ENCODE measurements at places on chromosomes 11 and 22.

DNA sequence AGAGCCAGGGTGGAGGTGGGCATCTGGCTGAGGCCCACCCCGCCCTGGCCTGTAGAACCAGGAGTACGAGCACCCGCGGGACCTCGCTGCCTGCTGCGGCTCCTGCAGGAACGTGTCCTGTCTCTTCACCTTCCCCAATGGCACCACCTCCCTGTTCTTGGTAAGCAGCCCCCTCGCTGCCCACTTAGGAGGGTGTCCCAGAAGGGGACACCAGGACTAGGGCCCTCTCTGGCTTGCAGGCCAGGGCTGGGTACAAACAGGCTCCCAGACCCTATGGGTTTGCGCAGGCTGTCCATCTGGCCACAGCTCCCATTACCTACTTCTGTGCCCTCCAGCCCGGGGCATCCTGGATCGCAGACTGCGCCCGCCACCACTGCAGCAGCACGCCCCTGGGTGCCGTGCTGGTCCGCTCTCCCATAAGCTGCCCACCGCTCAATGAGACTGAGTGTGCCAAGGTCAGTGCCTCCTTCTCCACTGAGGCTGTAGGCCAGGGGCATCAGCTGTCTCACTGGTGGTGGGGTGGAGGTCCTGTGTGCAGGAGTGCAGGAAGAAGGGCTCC is 77.5 kb upstream of the MYOD1 start:
- no peak for DNase-seq

DNA sequence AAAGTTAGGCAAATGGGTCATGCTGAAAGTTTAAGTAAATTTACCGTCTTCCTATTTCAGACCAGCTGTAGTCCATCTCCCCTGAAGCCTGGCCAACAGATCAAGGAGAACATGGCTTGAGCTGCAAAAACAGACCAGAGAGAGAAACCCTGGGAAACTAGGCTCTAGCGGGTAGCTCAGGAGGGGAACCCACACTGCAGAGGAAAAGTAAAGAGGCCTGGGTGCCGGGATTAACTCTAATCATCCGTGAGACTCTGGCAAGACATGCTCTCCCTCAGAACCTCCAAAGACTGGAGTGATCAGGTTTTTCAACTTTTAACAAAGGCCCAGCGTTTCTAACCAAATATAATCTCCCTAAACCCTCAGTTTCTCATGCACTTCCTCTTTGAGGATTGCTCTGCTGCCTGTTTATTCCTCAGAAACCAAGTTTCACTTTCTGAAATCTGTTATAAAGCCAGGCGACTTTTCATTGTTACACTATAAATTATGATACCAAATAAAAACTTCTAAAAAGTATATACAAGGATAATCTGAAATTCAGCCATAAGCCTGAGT is 67.5 kb downstream of the GAB2 start:
- no peak for DNase-seq

DNA sequence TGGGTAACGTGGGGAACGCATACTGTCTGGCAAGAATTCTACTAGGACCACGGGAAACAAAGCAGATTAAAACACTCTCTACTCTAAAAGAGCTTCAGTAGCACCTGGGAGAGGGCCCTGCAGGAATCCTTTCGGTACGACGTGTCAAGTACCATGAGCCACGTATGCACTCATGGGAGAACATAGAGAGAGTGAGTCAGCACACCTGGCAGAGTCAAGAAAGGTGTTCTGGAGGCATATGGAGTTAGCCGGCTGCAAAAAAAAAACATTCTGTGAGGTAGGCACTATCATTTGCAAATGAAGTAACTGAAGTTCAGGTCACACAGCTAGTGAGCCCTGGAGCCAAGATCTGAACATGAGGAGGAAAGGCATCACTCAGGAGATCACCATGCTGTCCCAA is 71.1 kb upstream of the BID start:
- DNase-seq, result no peak

GRCh38 chr22:23397613-23398567 is 182.2 kb downstream of the IGLL1 start:
- DNase-seq, result no peak

- DNase-seq, result no peak
Measured at GRCh38 chr22:35938226-35938625, 90.4 kb downstream of the RBFOX2 start.

- DNase-seq, result no peak
Measured at GRCh38 chr11:82225930-82226329, 507.7 kb downstream of the FAM181B start.

DNA sequence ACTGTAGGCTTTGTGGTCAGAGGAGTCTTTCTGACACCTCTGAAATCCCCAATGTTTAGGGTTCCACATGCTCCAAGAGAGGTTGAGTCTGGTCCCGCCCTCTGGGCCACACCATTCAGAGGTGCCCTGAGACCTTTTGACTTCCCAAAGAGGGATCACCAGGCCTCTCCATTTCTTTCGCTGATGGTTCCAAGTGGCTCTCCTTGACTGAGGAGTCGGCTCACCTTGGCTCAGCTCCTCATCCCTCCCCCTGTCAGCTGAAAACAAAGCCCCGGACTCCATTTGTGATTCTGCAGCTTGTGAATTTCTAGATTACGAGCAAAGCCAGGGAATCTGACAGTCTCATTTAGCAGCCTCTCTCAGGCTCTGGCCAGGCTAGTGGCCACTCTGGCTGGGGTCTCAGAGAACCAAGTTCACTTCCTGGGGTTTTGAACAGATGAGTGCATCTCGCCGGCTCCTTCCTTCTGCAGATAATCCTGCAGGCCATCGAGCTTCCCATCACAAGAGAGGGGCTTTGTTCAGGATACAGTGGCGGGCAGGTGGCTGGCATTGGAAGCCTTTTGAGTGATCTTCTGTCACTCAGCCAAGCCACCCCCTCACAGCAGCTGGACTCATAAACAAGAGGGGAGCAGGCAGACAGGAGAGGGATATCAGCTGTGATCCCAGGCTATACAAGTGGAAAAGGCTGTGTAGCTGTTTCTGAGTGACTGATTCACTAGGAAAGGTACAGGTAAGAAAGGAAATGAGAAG is 102.9 kb downstream of the TRIM29 start:
- no peak for DNase-seq

DNA sequence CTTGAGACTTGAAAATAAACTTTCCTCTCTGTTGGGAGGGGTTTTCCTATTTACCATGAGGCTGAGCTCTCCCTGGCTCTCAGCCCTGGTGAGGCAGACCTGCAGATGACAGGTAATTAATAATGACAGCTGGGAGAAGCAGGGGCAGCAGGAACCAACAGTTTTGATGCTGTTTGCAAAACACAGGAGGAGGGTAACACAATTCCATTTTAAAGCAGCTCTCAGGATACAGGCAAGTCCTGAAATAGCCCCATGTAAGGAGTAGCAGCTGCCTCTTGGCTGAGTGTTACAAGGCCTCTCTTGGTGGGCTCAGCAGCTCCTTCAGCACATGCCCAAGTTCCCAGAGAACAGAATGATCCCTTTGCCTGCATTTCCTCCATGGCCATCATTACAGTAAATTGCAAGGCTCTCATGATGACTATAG is 13.3 kb downstream of the PARVA start:
- no peak for DNase-seq

GRCh38 chr11:71252269-71252769 is at the start of gene SHANK2:
Gene SHANK2, minus strand, starts transcription at chr11:71252577. Its CDS starts 105,251 bp downstream, at chr11:71147326.
- no peak for DNase-seq

DNA sequence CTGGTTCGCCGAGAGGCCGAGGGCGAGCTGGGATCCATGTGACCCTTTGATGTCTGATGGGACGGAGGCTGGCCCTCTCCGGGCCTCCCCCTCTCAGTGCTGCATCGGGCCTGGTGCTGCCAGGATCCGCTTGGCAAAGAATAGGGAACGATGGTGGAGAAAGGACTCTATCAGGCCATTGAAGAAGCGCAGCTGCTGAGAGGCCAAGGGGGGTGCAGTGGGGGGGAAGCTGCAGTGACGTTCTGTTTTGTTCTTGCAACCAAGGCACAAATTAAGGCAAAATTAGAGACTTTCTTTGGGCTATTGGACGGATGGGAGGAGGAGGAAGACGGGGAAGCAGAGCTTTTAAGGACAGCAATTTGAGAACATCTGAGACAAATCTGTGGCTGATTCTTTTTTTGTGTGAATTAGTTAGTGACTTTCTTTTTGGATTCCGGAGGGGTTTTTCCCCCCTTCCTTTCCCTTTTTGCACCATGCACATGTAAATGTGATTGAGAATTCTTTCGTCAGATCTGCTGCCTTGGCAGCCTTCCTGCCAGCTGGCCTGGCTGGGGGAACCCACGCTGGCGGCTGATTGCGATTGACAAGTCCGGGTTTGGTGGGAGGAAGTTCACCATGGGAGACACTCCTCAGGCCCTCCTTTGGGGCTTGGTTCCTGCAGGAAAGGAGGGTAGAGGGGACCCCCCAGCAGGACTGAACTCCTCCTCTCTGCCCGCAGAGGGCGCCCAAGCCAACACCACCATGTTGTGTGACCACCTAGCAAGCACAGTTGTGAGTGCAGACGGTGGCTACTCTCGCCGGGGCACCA is 214.6 kb downstream of the NTM start:
- no peak for DNase-seq

- no peak for DNase-seq
Measured at GRCh38 chr11:120079750-120080610, 57.9 kb downstream of the TRIM29 start.

GRCh38 chr11:120859552-120860295 is 164.2 kb upstream of the TBCEL start:
- DNase-seq, result no peak

DNA sequence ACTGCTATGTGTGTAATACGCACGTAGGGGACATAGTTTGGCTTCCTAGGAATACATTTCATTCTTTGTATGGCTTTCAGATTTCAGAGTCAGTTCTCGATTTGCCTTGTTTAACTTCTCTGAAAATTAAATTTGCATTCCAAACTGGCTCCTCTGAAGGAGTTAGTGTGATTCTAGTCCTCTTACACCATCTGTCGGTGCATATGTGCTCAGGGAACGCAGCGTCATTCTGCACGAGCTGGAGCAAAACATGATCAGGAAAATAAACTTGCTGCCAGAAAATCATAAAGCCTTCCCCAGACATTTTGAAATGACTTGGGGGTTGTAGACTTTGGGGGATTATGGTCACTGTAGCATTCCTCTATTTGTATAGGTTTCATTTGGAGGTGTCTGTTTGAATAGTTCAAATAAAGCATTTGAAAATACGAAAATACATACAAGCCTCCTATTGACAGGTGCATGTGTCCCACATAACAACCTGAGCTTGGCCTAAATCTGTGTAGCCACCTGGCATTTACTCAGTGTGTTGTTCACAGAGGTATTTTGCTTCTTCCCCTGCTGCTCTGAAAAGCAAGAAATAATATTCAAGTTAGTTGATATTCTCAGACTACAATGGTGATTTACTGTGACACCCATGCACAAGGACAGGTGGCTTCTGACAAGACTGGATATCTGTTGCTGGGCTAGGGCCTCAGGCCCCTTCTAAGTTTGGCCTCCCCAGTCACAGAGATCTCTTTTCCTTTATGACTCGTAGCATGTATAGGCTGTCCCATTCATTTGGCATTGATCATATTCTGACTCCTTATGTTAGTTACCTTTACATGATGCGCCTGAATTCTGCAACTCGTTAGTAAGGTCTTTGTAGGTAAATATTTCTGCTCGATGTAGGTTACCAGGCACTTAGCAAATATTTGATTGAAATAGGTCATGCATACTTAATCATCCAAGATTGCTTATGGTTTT is 81.6 kb upstream of the SORL1-AS1 start:
- DNase-seq, result no peak

- no peak for DNase-seq
Measured at GRCh38 chr11:130854483-130854882, 61.8 kb downstream of the SNX19 start.

- no peak for DNase-seq
Measured at GRCh38 chr11:111000400-111001080, 245.0 kb upstream of the POU2AF2 start.

DNA sequence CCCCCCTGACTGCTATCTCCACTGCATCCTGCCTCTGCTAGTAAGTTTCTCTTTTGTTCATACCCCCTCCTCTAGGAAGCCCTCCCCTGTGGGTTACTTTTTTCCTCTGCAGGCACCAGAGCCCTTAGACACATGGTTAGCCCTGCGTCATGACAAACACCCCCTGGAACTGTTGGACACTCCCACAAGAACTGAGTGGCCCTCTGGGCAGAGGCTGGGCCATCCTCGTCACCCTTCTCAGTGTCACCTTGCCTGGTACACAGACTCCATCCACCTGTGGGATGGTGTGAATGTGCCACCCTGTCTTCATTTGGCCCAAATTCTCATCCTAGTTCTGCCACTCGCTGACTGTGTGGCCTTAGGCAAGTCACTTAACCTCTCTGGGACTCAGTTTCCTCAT is 4.1 kb upstream of the RAB3IL1 start:
- no peak for DNase-seq

DNA sequence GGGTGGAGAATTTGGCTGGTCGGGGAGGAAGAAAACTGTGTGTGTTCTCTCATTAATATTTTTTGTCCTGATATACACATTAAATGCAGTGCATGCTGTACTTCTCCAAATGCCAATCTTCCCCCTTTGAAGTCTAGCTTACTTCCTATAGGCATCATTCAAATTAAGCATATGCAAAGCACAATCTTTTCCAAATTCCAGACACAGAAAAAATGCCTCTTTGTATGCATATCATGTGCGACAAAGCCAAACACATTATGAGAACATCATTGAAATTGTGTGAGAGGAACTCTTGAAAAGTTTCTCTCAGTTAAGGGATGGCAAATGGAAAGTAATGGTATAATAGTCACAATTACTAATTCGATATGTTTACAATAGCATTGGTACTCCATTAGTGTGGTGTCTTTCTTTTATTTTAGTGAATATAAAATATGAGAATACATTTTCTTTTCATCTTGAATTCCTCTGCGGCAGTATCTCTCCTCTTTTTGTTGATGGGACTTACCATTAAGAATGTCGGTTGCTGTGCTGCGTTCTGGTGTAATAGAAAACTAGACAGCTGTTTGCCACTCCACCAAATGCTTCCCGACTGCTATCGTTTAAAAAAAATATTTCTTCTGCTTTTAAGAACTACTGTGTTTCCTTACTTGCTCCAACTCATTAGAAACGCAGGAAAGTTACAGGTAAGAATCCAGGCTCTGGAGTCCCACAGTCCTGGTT is 19.3 kb upstream of the NRIP3 start:
- no peak for DNase-seq

DNA sequence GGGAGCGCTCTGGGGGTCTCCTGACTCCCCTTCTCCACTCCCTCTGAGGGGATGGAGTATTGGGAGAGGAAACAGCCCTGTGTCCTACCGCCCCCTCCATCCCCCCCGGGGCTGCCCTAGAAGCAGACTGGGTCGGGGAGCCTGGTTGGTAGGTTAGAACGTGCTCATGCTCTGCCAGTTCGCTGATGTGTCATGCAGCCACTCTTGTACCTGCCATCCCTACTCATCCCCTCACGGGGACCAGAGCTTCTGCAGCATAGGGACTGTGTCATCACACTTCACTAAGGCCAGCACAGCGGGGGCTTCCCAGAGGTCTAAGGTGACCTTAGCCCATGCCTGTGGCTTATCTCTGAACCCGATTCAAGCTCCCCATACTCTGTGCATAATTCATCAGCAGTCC is 4.7 kb downstream of the KCNJ1 start:
- no peak for DNase-seq

Measured in Caki2 (cell line).